ENCODE measurements at places on chromosomes 13 and 19. TPM values are rescaled to one million over a fixed set of nuclear protein-coding genes. Genes with fewer than 3 reads are reported as not detected.

GRCh38 chr13:95328386-95328785, 27.1 kb upstream of the ABCC4 start:
- no peak overlapping the region for H3K27ac ChIP-seq
- H3K4me3 ChIP-seq: no peak overlapping the region

- H3K27me3 ChIP-seq: no peaks in the 10 kb centered on the region
- H3K36me3 ChIP-seq: no peaks in the 10 kb centered on the region
- DNase-seq: peak; percentile 83
- H3K27ac ChIP-seq: no peak within 1 kb of the TSS
- H3K4me3 ChIP-seq: no peak within 1 kb of the TSS
- peaks cover 3% of the 10 kb centered on the region for H3K4me1 ChIP-seq
These were observed at the start of gene C19orf85 for GRCh38 chr19:55464662-55465054. C19orf85 (minus strand) TSS chr19:55464751; CDS start chr19:55464554, 197 bp downstream.

The AMER2 gene
- 0.04 TPM for total RNA-seq

The FAM174C gene
- 56.4 TPM for total RNA-seq

DNA sequence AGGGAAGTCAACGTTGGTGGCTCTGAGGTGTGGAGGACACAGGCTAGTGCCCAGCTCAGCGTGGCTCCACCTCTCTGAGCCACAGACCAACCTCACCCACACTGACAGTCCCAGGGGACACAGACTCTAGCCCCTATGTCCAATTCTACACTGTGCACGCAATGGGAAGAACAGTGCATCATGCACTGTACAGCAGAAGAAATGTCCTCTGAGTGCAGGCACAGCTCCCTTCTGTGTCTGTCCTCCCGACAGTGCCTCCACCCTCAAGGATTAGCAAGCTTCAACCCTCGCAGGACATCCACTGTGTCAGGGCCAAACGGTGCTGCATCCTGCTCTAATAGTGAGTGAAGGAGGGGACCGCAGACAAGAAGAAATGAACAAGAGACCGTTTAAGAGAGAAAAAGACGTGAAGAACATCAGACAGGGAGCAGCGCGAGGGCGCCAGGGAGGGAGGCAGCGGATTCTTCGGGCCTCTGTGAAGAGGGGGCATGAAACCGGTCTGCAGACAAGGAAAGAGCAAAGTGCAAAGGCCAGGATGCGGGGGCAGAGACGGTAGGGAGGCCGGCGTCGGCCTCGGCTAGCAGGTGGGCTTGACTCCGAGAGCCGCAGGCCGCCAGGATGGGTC, 681 bp downstream of the ZNF837 start:
- H3K27me3 ChIP-seq: no peaks in the 10 kb centered on the region
- no peak for DNase-seq
- H3K4me1 ChIP-seq: peaks cover 3% of the 10 kb centered on the region
- H3K36me3 ChIP-seq: no peaks in the 10 kb centered on the region

GRCh38 chr13:102359264-102359663, 42.6 kb downstream of the FGF14 start:
- H3K4me1 ChIP-seq: no peaks in the 10 kb centered on the region
- no peak overlapping the region for H3K4me3 ChIP-seq
- no peak for DNase-seq
- no peaks in the 10 kb centered on the region for H3K36me3 ChIP-seq

The RASIP1 gene
- 2.8 TPM for total RNA-seq

- no peaks in the 10 kb centered on the region for H3K4me1 ChIP-seq
- H3K27ac ChIP-seq: no peak overlapping the region
- no peaks in the 10 kb centered on the region for H3K36me3 ChIP-seq
- no peaks in the 10 kb centered on the region for H3K27me3 ChIP-seq
These were observed 10.9 kb upstream of the ZBTB32 start for GRCh38 chr19:35693422-35693821.

DNA sequence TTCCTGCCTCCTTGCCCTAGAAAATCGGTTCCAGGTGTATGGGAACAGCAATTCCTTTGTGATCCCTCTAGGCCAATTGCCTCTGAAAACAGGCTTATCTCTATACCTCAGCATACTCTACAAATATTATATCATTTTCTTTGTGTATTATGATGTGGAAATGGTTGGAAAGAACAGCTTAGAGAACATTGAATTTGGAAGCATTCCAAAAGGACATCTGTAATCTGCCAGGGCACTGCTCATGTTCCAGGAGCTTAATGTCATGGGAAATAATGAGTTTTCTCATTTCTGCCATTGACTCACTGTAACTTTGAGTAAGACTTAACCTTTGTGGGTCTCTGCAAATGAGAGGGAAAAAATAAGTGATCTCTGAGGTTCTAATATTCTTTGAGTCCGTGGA, 147.3 kb downstream of the UFM1 start:
- H3K36me3 ChIP-seq: no peaks in the 10 kb centered on the region
- no peak overlapping the region for H3K4me3 ChIP-seq
- no peak for DNase-seq
- no peaks in the 10 kb centered on the region for H3K4me1 ChIP-seq
- no peak overlapping the region for H3K27ac ChIP-seq
- no peaks in the 10 kb centered on the region for H3K27me3 ChIP-seq

- no peaks in the 10 kb centered on the region for H3K4me1 ChIP-seq
- DNase-seq: no peak
- peaks cover 24% of the 10 kb centered on the region for H3K36me3 ChIP-seq
These were observed 10.8 kb downstream of the ZIC5 start for GRCh38 chr13:99960663-99961311.

DNA sequence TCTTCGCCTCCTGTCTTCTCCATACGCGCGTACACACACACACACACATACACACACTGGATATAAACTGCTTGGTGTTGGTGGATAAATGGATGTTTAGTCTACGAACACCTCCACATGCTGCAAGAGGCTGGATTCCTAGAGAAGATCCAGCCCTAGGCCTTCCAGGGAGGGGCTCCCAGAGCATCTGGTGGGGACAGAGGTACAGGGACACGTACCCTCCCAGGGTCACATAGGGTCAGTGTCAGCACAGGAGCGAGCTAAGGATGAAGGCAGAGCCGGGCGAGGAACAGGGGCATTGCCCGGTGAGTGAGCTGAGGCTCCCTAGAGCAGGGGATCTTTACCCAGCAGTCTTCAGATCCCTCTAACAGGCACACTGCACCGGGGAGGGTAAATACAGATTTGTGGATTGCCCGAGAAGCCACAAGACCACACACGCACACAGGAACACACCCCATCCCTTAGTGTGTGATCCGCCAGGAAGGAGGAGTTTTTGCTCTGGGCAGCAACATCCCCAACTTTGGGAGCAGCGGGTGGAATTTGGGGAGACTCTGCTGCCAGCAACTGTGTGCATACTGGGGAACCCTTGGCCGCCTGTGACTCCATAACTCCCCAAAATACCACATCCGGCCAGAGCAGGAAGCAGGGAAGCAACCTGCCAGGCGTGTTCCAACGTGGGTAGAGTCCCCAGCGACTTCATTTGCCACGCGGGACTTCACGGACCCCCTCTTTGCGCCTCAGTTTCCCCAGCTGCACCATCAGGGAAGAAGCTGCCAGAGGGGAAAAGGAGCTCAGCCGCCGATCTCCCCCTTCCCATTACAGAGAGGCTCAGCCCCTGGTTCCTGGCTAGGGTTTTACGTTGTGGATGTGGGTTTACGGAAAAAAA, 5.8 kb upstream of the TLE2 start:
- no peaks in the 10 kb centered on the region for H3K27me3 ChIP-seq
- H3K4me3 ChIP-seq: peak overlapping the region; percentile 89
- H3K27ac ChIP-seq: no peak overlapping the region
- no peak for DNase-seq

DNA sequence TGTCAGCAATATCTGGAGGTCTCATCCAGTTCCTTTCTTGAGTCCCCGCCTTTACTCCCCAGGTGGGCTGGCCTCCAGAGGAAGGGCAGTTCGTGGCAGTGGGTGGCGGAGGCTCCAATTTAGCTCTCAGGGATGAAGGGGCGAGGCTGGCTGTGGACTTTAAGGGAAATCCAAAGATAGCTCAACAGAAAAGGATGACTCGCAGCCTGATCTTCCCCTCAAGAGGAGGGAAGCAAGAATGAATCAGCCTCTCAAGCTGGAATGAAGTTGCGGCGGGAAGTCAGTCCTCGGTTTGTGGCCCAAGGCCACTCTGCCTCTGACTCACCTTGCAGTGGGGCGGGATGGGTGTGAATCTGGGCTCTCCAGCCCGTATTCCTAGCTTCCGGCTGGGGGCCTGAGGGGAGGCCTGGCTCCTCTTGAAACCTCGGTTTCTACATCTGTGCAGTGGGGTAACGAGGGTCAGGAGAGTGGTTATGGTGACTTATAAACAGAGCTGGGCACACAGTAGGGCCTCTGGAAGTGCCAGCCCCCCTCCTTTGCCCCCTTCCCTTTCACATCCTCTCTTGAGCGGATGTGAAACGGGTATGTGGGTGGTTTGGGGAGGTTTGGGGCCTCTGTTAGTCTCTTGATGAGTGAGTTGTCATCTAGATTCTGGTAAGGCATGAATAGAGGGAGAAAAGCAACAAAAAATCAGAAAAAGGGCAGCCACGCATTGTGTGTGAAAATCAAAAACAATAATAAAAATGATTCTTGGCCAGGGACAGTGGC, 10.5 kb upstream of the SMG9 start:
- no peaks in the 10 kb centered on the region for H3K27me3 ChIP-seq
- no peak overlapping the region for H3K4me3 ChIP-seq
- H3K4me1 ChIP-seq: no peaks in the 10 kb centered on the region
- peak; percentile 60 for DNase-seq

The LAIR1 gene
- not detected for total RNA-seq

DNA sequence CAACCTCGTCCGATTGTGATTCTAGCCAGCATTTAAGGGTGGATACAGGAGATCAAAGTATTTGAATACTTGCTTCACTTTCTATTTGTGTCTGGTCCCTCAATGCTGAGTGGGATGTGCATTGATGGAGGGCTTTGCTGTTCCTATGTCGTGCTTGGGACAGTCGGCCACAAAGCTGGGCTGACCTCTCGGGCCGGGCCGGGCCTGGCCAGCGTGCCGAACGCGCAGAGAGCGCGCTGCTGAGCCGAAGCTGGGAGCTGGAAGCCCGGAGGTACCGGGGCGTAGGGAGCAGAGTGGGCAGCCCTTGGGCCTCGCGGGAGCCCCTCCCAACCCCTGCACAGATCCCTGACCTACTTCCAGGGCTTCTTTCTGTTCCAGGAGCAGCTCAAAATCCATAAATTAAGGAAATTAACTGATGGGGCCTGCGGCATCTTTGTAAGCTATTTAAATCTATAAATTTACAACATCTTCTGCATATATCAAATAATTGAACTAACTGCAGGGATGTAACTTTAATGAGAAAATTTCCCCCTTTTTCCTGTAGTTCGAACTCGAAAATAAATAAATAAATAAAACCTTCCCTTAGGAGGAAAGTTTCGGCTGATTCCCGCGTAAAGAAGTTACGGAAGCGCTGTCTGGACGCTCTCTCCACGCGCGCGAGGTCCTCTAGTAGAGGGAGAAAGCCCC, 1.8 kb upstream of the KCTD15 start:
- peak overlapping the region; percentile 86 for H3K4me3 ChIP-seq
- no peak overlapping the region for H3K27ac ChIP-seq
- H3K4me1 ChIP-seq: peaks cover 6% of the 10 kb centered on the region
- peak; percentile 60 for DNase-seq

DNA sequence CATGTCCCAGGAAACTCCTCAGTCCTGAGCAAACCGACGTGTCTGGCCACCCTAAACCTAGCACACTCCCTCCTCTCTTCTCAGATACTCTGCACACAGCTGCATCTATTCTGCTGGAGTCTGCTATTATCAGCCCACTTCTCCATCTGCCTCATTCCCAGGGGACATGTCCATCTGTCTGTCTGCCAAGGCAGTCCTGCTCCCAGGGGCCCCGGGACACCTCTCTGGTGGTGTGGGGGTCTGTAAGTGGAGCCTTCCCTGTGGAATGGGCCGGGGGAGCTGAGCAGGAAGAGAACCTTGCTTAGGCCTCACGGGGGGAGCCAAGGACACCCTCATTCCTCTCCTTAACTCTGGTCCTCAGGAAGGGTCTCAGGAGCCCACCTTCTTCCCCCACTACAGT, 72.7 kb downstream of the ERICH6B start:
- no peak overlapping the region for H3K4me3 ChIP-seq
- H3K4me1 ChIP-seq: no peaks in the 10 kb centered on the region
- no peak overlapping the region for H3K27ac ChIP-seq
- H3K27me3 ChIP-seq: no peaks in the 10 kb centered on the region
- H3K36me3 ChIP-seq: no peaks in the 10 kb centered on the region

The IL17D gene
- 1.6 TPM for total RNA-seq

The DGKH gene
- 8.6 TPM for total RNA-seq

The TNFSF13B gene
- total RNA-seq: 0.31 TPM

GRCh38 chr13:50990818-50991506, 81.4 kb downstream of the RNASEH2B start:
- peak overlapping the region; percentile 64 for H3K4me3 ChIP-seq
- H3K36me3 ChIP-seq: no peaks in the 10 kb centered on the region
- H3K27me3 ChIP-seq: no peaks in the 10 kb centered on the region
- no peak overlapping the region for H3K27ac ChIP-seq
- DNase-seq: peak; percentile 49

DNA sequence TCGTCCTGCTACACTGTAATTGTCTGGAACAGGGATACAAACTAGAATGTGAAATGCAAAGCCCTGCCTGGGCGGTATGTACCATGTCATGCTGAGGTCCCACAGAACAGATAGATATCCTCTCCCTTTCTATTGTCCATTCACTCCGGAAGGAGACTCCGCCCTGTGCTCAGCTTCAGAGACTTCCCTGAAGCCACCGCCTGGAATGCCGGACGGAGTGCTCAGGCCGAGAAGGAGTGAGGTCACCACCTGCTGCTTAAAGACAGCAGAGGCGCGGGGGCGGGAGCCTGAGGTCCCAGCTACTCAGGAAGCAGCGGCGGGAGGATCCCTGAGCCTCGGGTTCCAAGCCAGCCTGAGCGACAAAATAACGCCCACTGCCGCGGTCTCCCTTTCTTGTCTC, 890 bp upstream of the ZNF611 start:
- peak; percentile 97 for DNase-seq
- H3K36me3 ChIP-seq: peaks cover 8% of the 10 kb centered on the region
- peak overlapping the region; percentile 92 for H3K4me3 ChIP-seq
- no peaks in the 10 kb centered on the region for H3K27me3 ChIP-seq
- no peaks in the 10 kb centered on the region for H3K4me1 ChIP-seq
- peak overlapping the region; percentile 65 for H3K27ac ChIP-seq

- H3K4me3 ChIP-seq: 0 out of 3 replicates have a peak overlapping the region, but pooled peaks have one; percentile 14
- no peak overlapping the region for H3K27ac ChIP-seq
- H3K36me3 ChIP-seq: peaks cover 58% of the 10 kb centered on the region
- peak; percentile 51 for DNase-seq
- peaks cover 7% of the 10 kb centered on the region for H3K4me1 ChIP-seq
These were observed 11.7 kb downstream of the UGGT2 start for GRCh38 chr13:96041326-96042110.

The SYNGR4 gene
- 0.31 TPM for total RNA-seq

- no peak overlapping the region for H3K4me3 ChIP-seq
- H3K4me1 ChIP-seq: no peaks in the 10 kb centered on the region
- peaks cover 20% of the 10 kb centered on the region for H3K36me3 ChIP-seq
- H3K27ac ChIP-seq: no peak overlapping the region
- no peak for DNase-seq
These were observed 2.2 kb upstream of the DUS3L start for GRCh38 chr19:5793188-5793587.

GRCh38 chr19:33403221-33403972, 29.9 kb downstream of the CEBPG start:
- H3K4me1 ChIP-seq: no peaks in the 10 kb centered on the region
- H3K4me3 ChIP-seq: no peak overlapping the region
- H3K27me3 ChIP-seq: no peaks in the 10 kb centered on the region
- DNase-seq: no peak

GRCh38 chr19:41554907-41555306, 21.1 kb upstream of the CEACAM21 start:
- H3K4me1 ChIP-seq: no peaks in the 10 kb centered on the region
- H3K27ac ChIP-seq: no peak overlapping the region
- no peaks in the 10 kb centered on the region for H3K27me3 ChIP-seq
- H3K36me3 ChIP-seq: peaks cover 17% of the 10 kb centered on the region

The KLK2 gene
- not detected for total RNA-seq

- no peaks in the 10 kb centered on the region for H3K27me3 ChIP-seq
- peaks cover 86% of the 10 kb centered on the region for H3K36me3 ChIP-seq
- H3K27ac ChIP-seq: no peak overlapping the region
- no peak for DNase-seq
- no peaks in the 10 kb centered on the region for H3K4me1 ChIP-seq
These were observed 15.6 kb downstream of the PCID2 start for GRCh38 chr13:113192902-113193301.

The RNF225 gene
- 2.1 TPM for total RNA-seq

Measured in H9 (cell line).